ENCODE measurements at places on chromosomes 5 and 9.

DNA sequence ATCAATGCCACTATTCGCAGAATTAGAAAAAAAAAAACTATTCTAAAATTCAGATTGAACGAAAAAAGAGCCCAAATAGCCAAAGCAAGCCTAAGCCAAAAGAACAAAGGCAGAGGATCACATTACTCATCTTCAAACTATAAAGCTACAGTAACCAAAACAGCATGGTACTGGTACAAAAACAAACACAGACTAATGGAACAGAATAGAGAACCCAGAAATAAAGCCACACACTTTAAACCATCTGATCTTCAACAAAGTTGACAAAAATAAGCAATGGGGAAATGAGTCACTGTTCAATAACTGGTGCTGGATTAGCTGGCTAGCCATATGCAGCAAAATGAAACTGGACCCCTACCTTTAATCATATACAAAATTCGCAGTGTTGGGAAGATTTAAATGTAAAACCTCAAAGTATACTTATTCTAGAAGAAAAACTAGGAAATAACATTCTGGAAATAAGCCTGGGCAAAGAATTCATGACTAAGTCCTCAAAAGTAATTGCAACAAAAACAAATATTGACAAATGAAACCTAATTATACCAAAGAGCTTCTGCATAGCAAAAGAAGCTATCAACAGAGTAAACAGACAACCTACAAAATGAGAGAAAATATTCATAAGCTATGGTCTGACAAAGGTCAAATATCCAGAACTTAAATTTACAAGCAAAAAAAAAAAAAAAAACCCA lies 153.7 kb downstream of the NDUFS4 start:
- DNase-seq: no peak

DNA sequence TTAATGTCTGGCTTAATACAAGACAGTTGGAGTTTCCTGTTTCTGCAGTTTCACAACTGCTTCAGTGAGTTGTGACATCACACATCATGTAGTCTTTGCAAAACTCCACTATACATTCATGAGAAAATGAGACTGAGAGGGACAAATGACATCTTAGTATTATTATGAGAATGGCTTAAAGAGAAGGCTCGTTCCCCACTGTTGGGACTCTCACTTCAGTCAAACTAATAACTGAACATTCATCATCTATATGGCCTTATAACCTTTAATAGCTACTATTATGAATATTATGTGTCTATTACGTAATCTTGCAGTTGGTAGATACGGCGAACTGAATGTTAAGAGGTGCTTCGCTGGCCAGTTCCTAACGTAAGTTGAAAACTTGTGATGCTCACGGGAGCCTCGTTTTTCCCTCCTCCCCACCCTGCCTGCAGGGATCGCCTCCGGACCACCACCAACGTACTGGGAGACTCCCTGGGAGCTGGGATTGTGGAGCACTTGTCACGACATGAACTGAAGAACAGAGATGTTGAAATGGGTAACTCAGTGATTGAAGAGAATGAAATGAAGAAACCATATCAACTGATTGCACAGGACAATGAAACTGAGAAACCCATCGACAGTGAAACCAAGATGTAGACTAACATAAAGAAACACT lies 79.4 kb downstream of the SLC1A3 start:
- DNase-seq: no peak

DNA sequence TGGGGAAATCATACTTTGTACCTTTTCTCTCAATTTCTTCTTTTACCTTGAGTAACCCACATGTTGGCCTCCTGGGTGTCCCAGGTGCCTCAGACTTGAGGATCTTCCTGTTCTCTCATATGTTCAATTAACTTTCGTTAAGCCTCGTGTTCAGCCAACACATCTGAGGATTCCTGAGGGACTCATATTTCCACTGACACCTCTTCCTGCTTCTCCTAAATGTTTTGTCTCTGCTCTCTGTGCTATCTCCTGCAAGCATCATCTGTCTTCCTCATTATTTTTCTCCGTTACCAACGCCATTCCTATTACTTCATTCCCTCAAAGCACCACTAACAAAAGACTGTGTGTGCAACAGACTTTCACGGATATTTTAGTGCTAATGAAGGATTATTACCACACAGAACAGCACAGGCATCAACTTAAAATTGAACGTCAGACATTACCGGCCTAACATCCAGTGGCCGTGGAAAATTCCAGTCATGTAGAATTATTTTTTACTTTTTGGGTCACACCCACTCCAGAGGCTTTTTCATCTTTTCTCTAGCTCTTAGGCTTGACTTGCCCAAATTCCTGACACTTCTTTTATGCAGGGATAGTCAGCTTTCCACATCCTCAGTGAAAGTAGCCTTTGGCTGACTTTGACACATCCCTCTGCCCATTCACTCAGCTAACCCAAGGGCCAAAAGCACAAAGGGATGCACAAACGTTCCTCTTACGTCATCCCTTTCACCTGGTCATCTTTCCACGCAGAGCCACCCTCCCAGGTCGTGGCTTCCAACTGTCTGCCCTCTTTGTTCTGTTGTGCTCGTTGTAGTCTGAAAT lies 46.0 kb upstream of the OSMR start:
- DNase-seq: no peak

DNA sequence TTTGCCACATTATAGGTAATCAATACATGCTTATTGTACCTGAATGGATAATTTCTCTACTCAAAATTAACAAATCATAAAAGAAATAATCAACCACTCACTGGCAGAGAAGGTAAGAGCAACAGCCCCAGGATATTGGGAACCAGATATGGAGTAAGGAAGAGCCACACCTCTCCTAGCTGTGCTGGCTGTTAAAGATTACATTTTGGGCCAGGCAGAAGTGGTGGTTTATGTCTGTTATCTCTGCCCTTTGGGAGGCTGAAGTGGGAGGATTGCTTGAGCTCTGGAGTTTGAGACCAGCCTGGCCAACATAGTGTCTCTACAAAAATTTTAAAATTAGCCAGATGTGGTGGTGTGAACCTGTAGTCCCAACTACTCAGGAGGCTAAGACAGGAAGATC lies 56.4 kb downstream of the BHMT start:
- DNase-seq: no peak

DNA sequence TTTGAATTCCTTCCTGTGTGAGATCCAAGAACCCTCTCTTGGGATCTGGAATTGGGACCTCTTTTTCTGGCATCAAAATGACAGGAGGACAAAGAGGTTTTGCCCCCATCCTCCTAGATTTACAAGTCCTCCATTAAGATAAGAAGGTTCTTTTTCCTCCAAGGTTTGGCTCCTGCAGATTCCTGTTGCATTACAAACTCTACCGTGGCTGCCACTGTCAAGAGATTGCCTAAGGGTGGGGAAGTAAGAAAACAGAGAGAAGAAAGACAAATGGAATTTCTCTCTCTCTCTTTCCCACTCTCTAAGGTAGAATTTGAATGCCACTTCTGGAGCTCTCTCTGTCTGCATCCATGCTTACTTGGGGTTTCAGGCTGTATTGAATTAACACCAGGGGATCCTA lies 12.0 kb upstream of the SVEP1 start:
- DNase-seq: no peak

- DNase-seq: no peak
Measured at GRCh38 chr9:91811024-91811909, 138.8 kb downstream of the ROR2 start.

GRCh38 chr9:137040568-137040967 lies 5.4 kb downstream of the NPDC1 start:
- DNase-seq: no peak

DNA sequence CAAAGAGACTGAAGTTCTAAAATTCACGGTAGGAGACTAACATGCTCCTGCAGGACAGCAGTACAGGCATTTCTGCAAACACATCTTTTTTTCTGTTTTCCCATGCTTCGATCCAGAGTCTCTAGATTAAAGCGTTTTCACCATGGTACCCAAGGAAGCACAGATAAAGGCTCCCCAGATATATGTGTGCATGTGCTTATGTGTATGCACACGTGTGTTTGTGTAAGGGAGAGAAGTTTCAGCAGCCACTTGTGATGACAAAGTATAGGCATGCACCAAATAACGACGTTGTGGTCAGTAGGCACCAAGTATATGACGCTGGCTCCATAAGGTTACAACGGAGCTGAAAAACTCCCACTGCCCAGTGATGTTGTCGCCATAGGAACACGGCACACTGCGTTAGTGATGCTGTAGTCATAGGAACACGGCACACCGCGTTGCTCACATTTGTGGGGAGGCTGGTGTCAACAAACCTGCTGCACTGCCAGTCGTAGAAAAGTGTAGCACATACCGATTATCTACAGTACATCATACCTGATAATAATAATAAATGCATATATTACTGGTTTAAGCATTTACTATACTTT lies 21.7 kb downstream of the MED10 start:
- DNase-seq: no peak

- DNase-seq: no peak
Measured at GRCh38 chr9:14119694-14120514, 194.0 kb downstream of the NFIB start.

DNA sequence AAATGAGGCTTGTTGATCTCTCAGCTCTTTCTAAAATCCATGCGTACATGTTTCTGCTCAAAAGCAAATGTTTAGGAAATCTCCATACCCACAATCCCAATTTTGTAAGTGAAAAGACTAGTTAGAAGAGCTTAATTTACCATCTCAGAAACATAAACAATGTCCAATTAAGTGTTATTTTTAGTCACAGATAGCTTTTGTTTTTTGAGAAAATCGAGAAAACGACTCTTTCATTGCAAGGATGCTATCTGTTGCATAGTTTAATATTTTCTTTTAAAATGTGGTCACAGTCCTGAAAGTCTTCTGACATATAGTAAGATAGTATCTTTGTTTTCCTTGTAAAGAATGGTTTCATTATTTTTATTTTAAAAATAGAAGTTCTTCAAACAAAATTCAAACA lies 338.0 kb upstream of the DAB2 start:
- no peak for DNase-seq

GRCh38 chr9:1238407-1238806 lies 188.2 kb downstream of the DMRT2 start:
- DNase-seq: no peak

DNA sequence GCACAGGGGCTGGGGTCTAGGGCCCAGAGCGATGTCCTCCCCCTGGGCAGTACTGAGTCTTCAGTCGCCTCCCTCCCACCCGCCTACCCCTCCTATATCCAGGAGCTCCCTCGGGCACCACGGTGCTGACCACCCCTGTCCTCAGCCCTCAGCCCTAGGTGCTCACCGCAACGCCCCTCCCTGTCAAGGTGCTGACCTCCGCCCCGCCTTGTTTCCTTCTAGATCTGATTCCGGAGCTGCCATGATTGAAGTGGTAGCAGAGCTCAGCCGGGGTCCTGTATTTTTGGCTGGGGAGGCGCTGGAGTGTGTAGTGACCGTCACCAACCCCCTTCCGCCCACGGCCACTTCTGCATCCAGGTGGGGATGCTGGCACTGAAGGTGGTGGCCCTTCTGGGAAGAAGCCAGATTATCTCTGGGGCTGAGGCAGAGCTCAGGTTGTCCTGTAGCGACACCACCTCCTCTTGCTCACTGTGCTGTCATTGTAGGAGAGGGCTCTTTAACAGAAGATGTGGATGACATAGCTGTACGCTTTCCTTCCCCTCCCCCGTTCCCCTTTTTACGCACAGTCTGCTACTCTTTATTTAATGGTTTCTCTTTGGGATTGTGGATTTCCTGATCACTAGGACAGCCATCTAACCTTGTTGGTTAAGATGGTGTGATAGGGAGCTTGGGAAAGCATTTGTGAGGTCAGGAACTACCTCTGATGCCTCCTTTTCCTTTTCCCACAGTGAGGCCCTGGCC lies 598 bp downstream of the RGP1 start:
- DNase-seq: no peak

DNA sequence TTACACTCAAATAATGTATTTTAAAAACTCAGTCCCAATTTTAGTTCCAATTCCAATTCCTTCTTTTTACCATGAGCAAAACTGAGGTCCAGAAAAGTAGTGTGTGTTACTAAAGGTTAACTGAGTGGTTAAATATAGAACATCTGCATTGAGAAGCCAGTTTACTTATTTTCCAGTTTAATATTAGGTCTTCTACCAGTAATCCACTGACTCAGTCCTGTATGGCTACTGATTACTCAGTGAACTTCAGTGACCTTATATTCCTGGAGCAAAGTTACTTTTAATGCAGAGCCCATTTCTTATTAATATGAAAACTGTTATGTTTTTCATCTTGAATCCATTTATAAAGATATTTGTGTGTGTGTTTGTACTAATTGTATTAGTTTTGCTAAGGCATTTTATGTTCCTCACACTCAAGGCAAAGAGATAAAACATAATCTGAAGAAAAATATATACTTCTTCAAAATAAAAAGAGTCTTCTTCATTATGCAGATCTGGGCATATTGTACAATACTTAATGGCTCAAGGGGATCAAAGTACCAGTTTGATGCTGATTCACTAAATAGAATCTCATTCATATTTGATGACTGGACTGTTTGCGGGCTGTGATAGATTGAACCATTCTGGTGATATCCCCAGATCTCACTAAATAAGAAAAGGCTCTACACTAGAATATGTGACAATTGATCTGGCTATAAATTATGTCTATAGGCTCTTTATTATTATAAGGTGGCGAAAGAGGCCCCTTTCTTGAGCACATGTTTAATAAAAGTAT lies 60.8 kb downstream of the DMXL1 start:
- no peak for DNase-seq

All from activated CD8-positive, alpha-beta memory T cell treated with anti-CD3 and anti-CD28 coated beads for 1 hour (primary cell).